ENCODE measurements at places on chromosomes 3 and 15.

GRCh38 chr3:73029321-73029796 is 32.1 kb upstream of the EBLN2 start:
- DNase-seq, result no peak

GRCh38 chr3:132256989-132257388 is 60.2 kb upstream of the ACP3 start:
- no peak for DNase-seq

DNA sequence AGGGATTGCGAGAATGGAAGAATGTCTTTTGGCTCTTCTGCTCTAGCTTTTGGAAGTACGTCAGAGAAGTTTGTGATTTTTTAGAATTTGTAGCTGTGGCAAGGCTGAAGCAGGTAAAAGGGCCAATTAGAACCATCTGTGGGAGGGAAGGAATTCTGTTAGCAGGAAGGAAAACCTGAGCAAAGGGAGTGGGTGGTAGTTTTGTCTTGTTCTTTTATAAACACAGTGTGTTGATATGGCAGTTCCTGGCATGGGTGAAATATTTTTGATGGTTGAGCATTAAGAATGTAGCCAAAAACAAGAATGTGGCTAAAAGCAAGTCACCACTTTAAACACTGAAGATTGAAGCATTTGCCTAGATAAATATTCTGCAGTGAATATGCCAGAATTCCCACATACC is 23.8 kb downstream of the DAG1 start:
- no peak for DNase-seq

- no peak for DNase-seq
Observed at GRCh38 chr15:68040144-68040543, 14.0 kb upstream of the PIAS1 start.

GRCh38 chr15:85423256-85423655 is 42.9 kb downstream of the AKAP13 start:
- DNase-seq, result no peak

DNA sequence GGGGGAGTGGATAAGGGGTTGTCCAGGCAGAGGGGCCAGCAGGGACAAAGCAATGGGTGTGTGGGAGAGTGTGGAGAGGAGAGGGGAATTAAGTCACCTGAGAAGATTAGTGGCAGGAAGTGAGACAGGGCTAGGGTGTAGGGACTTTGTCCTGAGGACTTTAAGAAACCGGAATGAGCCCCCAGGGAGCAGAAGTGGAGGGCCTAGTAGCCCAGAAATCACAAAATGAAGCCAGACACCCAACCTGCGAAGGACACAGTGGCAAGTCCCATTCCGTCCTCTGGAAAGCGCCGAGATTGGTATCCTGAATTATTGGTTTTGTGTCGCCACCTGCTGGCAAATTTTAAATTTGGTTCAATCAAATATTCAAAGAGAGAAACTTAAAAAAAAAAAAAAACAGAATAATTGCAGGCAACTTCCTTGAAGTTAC is 78.0 kb upstream of the SLC25A36 start:
- DNase-seq, result no peak

GRCh38 chr3:97822359-97822775 is 556 bp downstream of the CRYBG3 start:
- DNase-seq, result peak; percentile 74
